Lung (tissue), 17 donors: ENCODE measurements at places on chromosomes 3 and 15.

- DNase-seq = no peak
These were observed 323.3 kb downstream of the CTNNB1 start for GRCh38 chr3:41522612-41523011.

DNA sequence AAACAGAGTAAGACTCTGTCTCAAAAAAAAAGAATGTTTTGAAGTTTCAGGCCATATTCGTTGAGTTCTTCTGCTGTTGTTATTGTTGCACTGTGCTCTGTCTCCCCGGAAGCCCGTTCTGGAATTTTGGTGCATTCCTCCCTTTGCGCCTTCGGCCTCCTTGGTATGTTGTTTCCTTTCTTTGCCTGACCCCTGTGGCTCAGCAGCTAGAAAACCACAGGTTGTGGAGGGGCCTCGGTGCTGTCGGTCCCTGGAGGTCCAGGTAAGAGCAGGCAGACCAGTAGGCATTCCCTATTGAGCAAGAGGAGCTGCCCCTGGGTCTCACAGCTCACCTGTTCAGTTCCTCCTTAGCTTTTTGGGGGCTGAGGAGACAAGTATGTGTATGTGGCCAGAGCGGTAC, 51.0 kb upstream of the DLG1 start:
- DNase-seq = no peak

DNA sequence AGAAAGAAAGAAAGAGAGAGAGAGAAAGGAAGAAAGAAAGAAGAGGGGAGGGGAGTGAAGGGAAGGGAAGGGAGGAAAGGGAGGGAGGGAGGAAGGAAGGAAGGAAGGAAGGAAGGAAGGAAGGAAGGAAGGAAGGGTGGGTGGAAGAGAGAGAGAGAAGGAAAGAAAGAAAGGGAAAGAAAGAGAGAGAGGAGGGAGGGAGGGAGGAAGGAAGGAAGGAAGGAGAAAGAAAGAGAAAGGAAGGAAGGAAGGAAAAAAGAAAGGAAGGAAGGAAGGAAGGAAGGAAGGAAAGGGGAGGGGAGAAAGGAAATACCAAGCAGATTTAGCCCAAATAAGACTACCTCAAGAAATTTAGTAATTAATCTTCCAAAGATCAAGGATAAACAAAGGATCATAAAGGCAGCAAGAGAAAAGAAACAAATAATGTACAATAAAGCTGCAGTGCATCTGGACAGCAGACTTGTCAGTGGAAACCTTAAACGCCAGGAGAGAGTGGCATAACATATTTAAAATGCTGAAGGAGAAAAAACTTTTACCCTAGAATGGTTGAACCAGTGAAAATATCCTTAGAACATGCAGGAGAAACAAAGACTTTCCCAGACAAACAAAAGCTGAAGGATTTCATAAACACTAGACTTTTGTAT, 427.6 kb downstream of the TBL1XR1 start:
- DNase-seq = no peak

- peak; percentile 16 for DNase-seq
These were observed 35.7 kb upstream of the CPB1 start for GRCh38 chr3:148791920-148792319.

GRCh38 chr3:124107104-124107890, 115.4 kb upstream of the ROPN1 start:
- DNase-seq = no peak

- peak; percentile 71 for DNase-seq
These were observed 16.7 kb upstream of the WNT7A start for GRCh38 chr3:13896473-13897154.

GRCh38 chr3:134640872-134641470, 9.9 kb downstream of the KY start:
- peak; percentile 66 for DNase-seq

DNA sequence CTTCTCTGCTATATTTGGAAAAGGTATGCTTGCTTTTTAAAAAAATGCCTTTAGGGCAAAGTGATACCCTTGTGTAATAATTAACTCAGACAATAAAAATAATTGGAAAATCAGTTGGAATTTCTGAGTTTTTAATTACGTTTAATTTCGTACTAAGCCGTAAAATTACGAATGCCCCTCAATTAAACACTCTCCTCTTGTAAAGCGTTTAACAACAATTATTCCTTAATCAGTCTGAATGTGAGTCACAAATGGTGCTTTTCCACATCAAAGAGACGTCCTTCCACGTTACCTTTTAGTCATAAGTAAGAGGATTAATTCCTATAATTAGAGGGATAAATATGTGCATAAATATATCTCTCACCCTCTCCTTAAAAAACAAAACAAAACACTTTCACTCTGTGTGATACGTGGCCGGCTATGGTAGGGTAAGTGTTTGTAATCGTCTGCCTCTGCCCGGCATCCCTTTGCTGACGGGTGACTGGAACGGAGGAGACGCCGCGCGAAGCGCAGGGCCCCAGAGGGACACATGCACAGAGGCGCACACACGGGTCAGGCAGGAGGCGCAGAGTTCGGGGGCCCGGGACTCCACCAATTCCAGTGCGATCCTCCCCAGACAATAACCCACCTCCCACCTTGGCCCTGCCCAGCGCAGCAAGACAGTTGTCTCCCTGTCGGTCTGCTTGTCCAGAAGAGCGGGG, 9.7 kb upstream of the MEIS2 start:
- DNase-seq = peak; percentile 61

- DNase-seq = no peak
These were observed 215.3 kb downstream of the CPNE4 start for GRCh38 chr3:131819381-131820055.

GRCh38 chr3:181683563-181683962, 28.2 kb upstream of the SOX2 start:
- no peak for DNase-seq

GRCh38 chr3:170751083-170751898, 118.7 kb downstream of the RPL22L1 start:
- DNase-seq = peak; percentile 19

DNA sequence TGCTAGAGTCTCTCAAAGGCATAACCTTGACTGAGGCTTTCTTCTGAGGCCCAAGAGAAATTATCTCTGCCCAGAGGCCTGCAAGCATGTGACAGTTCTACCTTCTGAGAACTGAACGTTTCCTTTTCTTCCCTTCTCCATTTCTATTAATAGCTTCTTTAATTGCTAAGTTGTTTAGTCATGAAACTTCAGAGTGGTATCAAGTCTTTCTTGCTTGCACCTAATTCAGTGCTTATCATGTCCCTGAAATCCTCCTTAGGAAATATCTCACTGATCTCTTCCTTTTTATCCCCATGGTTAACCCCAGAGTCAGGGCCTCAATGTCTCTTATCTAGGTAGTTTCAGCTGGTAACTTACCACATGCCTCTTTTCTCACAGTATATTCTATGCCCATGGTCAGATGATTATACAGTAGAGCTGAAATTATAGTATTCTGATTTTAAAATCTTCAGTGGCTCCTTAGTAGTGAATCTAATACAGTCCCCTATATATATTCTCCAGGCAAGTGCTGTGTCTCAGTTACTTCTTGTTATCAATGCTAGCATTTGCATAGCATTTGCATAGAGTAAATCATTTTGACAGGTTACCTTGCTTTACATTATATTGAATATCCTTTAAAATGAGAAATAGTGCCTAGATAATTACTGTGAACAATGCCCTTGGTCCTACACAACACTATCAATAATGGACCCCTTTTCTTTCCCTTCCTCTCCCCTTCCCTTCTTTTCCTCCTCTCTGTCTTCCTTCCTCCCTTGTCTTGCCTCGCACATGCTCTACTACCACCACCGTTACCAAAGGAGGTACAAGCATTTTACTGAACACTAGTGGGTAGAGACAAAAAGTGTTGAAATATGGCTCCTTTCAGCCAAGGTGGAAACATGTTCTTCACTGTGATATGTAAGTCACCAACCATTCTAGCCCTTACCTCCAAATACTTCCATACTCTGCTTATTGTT, 33.0 kb downstream of the KBTBD8 start:
- DNase-seq = no peak

DNA sequence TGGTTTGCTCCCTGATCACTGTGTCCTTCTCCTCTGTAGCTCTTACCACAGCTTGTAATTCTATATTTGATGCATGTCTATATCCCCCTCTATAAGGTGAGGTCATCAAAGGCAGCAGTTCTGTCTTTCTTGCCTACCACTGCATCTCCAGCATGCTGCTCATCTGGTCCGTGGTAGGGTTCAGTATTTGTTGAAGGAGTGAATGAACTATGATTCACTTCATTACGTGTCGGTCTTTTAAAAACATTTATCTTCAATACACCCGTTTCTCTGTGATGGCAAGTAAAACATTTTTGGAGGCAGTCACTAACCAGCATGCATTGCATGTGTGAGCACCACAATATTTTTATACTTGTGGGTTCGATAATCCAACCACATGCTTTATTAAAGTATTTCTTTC, 27.6 kb downstream of the CHST14 start:
- DNase-seq = no peak

GRCh38 chr3:5321666-5322340, 134.3 kb downstream of the EDEM1 start:
- DNase-seq = no peak

DNA sequence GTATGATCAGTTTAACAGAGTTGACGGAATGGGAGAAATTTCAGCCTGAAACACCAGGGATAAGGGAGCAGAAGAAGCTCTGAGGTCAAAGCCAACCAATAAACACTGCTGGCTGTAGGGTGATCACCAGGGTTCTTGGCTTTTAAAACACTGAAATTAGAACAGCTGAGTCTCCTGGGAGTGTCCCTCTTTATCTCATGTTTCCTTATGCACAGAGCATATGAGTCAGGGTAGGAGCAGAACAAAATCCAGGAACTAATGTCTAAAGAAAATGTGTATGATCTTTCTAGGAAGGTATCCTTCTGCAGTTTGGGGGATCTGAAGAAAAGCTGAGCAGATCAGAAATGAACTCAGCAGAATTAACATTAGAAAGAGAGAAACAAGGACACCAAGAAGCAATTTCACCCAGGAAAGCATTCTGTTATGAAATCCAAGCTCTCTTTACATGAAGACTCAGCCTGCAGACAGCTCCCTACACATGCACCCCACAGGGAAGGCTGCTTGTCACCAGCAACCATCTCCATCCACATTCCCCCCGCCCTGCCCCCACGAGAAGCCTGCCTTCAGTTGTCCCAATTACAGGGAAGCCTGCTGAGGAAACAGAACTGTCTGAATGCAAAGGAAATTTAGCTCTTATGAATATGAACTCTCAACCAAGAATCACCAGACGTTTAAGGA, 469.7 kb downstream of the PDCD6IP start:
- DNase-seq = no peak

GRCh38 chr3:79140708-79141107, 627.1 kb downstream of the ROBO1 start:
- DNase-seq = no peak

- DNase-seq = no peak
These were observed 168.9 kb downstream of the MYRIP start for GRCh38 chr3:39978308-39978707.

GRCh38 chr3:51622413-51622812, 48.6 kb upstream of the TEX264 start:
- no peak for DNase-seq

GRCh38 chr3:8979262-8979661, 16.0 kb upstream of the RAD18 start:
- DNase-seq = no peak

DNA sequence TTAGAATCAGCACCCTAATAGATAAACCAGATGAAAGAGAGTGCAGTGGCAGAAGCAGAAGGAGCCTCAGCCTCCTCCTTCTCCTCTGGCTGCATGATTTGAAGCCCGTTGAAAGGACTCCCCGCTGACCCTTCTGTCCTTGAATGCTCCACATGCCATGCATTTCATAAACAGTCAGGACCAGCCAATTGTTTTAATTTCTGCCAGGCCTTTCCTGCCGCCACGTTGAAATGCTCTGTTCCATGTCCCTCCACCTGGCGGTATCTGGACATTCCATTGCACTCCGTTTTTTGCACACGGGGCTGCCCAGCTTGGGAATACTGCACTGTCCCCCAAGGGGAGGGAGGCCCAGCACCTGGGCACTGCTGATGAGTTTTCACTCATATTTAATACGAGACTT, 35.2 kb upstream of the GLCE start:
- DNase-seq = peak; percentile 23

GRCh38 chr15:53520996-53521395, 238.5 kb downstream of the WDR72 start:
- no peak for DNase-seq
